ENCODE measurements at places on chromosomes 6 and 20.

GRCh38 chr6:20630617-20631548 is 96.6 kb downstream of the CDKAL1 start:
- DNase-seq: no peak

DNA sequence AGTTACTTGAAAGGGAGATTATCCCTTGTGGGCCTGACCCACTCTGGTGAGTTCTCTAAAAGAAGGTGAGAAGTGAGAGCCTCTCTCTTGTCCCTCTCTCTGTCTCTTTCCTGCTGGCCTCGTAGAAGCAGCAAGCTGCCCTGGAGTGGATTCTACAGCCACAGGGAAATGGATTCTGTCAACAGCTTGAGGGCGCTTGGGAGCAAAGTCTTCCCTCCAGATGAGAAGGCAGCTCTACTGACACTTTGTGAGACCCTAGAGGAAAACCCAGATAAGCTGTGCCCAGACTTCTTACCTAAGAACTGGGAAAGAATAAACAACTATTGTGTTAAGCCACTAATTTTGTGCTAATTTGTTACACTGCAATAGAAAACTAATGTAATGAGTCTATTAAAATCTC is 39.9 kb downstream of the ANKRD60 start:
- DNase-seq: no peak

DNA sequence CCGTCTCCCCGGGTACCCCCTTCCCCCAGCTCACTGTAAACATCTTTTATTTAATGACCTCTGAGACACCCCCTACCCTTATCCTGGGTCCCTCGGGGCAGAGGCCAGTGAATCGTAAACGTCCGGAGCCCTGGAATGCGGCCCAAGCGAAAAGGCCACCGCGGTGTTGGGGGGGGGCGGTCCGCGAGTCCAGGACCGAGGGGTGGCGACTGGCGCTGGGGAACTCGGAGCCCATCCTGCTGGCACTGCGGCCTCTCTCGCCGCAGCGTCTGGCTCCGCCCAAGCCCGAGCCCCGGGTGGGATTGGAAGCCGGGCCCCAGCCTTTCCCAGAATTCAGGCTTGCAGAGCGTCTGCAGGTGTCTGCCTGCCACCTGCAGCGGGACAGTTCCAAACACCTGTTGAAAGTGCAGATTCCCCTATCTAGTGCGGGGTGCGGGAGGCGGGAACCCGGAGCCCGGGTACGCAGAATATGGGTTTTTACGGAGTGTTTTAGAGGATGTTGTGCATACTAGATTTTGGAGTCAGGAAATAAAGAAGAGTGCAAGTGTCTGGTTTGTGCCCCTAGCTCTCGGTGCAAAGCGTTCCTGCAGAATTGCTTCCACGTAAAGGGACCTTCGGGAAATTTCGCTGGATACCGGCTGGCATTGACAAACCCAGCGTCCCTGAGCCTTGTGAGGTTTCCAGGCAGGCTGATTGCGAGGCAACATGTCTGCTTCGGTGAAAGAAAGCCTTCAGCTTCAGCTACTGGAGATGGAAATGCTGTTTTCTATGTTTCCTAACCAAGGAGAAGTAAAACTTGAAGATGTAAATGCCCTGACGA is 800 bp downstream of the RWDD2A start:
- peak; percentile 76 for DNase-seq

DNA sequence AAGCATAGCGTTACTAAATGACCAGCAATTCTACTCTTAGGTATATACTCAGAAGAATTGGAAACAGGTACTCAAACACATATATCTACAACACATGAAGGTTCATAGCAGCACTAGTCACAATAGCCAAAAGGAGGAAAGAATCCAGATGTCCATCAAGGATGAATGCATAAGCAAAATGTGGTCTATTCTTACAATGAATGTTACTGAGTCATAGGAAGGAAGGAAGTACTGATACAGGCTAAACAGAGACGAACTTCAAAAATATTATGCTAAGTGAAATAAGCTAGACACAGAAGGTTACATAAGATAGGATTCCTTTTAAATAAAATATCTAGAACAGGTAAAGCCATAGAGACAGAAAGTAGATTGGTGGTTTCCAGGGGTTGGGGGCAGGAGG is 93.5 kb downstream of the MAP3K7 start:
- no peak for DNase-seq

DNA sequence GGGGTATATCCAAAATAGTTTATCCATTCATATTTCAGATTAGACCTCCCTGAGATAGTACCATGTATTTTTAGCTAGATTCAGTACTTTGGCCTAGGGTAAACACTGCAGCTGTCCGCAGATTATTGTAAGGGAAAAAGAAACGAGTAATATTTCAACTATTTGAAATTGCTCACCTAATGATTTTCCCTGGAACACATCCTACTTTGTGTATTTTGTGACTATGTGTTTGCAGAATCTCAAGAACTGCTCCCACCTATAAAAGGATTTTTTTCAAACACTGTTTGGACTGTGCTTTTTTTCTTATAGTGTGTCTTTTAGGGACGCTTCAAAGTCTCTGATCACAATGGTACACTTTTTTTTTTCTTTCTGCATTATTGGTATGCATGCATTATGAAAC is 42.3 kb downstream of the RGS17 start:
- no peak for DNase-seq

GRCh38 chr20:15362849-15363248 is 1025.4 kb upstream of the FLRT3 start:
- DNase-seq: no peak

- DNase-seq: no peak
These were observed 19.1 kb upstream of the CD93 start for GRCh38 chr20:23105193-23105592.

DNA sequence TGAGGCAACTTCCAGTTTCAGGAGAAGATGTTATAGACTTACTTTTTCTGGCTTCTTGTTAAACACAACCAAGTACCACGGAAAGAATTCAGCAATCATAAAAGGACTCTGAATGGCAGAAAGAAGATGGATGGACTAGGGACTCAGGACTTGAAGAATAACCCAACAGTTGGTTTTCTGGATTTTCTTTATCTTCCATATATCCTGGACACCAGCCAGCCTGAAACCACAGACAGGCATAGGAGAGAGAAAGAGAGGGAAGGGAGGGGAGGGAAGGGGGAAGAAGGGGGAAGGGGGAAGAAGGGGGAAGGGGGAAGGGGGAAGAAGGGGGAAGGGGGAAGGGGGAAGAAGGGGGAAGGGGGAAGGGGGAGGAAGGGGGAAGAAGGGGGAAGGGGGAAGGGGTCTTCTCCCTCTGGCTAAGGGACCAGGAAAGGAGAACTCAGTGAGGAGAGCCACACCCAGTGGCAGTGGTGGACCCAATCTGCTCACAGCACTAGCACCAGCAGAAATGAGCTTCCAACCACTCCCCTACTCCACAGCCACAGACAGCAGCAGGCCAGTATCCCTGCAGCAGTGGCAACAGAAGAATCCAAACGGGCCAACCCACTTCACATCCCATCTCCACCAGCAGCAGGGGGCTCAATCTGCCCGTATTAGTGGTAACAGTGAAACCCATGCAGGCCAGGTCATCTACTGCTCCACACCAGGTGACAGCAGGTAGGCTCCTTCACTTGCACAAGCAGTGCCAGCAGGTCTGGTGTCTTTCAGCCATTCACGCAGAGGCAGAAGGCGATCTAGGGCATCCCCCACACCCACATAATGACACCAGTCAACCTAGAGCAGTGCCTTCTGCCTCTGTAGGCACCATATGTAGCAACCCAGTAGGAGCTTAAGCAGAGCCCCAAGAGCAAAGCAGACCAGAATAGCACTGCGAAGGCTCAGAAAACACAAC is 78.6 kb downstream of the TRMT6 start:
- DNase-seq: peak; percentile 81

DNA sequence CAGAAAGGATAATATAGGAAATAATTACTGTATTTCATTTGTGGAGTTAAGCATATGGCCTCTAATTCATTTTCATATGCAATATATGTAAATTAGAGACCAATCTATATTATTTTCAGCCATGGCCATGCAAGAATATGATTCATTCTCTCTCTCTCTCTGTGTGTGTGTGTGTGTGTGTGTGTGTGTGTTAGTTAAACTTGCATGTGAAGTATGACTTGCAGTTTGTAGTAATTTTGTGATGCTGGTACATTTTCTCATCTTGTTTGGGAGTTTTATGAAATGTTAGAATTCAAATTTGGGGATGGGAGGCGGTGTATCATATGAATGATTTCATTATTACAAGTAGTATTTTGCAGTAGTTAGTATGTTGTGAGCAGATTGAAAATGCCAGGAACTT is 74.8 kb downstream of the JARID2 start:
- DNase-seq: no peak

- no peak for DNase-seq
These were observed 97.8 kb downstream of the TNFAIP3 start for GRCh38 chr6:137964876-137965275.

- DNase-seq: no peak
These were observed 53.6 kb upstream of the TRERF1 start for GRCh38 chr6:42505385-42505718.

DNA sequence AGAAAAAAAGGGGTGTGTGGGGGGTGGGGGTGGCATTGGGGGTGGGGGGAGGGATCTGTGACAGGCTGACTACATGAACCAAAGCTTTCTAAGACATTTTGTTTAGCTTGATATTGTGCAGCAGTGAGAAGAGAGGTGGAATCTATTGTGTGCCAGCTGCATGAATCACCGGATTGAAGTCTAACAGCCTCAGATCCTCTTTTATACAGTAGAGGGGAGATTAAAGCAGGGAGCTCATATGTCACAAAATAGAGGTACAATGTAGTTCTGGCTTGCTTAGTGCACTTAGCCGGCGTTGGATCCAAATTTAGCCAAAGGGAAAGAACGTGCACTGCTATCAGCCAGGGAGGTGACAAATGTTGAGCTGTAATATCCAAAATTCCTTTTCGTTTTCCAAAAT is 404.2 kb upstream of the CITED2 start:
- DNase-seq: peak; percentile 74

- DNase-seq: no peak
These were observed 23.1 kb upstream of the MAS1L start for GRCh38 chr6:29510746-29511300.

- no peak for DNase-seq
These were observed 318.9 kb downstream of the BTBD9 start for GRCh38 chr6:38320843-38321242.

DNA sequence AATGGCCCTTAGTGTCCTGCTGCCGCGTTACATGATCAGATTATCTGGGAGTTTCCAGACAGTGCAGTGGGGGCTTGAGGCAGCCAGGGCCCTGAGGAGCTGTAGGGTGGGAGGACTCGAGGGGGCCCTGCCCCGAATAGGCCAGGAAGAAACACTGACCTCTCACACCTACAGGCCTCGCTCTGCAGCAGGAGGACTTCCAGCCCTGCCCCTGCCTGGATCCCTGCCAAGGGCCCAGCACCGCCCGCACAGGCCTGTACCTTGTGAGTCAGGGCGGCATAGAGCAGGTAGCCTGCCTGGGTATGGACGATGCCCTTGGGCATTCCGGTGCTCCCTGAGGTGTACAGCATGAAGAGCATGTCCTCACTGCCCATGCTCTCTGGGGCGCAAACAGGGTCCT is 30.1 kb upstream of the APMAP start:
- no peak for DNase-seq

DNA sequence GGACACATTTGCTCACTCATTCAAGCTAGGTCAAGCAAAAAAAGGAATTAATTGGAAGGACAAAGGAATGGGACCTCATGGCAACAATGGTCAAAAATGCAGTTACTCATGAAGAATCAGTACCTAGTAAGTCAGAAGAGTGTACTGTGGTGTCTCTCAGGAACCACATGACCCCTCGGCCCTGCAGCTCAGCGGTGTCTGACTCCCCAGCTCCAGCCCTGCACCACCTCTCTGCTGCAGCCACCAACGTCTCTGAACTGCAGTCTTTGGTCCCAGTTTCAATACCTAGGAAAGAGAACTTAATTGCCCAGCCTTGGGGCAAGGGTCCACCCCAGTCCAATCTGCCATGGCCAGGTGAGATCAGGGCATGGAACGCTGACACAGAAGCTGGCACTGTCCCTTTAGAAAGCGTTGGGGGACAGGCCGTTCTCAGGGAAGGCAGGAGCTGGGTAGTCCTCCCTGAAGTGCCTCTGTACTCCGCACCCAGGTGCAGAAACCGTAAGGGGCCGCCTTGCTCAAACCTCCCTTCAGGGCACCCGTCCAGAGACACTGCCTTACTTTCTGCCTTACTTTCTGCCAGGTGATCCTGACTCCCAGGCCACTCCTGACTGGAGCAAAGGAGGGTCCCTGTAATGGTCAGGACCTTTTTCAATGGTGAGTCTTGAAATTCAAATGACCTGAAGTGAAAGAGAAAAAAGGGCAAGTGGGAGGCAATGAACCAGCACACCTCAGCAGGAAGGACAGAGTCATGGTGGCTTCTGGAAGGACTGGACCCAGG is 13.2 kb upstream of the NELFCD start:
- no peak for DNase-seq

DNA sequence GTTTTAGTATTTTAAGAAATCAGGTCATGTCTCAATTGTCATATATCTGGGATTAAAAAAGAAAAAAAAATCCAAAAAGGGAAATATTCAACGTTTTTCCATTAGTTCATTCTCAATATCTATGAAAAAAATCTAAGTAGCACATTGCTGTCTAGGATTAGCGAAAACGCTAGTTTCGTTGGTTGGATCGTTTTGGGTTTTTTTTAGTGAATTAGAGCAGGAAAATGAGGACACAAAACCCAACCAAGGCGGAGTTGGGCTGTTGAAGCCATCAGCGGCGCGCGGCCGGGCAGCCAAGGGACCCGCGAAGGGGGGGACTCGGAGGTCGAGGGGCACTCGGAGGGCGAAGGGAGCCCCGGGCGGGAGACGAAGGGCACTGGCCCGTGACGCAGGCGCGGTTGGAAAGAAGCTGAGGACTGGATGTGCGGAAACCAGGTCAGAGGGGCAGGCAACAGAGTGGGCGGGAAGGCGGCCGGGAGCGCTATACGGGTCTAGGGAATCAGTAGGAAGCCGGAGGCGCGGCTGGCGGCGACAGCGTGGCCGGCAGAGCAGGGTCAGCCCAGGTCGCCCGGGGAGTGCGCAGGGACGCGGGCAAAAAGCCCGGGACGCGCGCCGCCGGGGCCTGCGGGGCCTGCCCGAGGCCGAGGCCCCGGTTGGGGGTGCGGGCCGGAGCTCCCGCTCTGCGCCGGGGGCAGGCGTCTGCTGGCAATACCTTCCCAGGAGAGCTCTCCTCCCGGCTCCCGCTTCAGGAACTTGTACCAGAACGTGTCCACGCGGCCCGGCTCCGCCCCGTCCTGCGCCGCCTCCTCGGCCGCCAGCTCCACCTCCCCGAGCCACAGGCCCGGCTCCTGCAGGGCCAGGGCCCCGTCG is 599 bp downstream of the EPM2A start:
- DNase-seq: peak; percentile 83

DNA sequence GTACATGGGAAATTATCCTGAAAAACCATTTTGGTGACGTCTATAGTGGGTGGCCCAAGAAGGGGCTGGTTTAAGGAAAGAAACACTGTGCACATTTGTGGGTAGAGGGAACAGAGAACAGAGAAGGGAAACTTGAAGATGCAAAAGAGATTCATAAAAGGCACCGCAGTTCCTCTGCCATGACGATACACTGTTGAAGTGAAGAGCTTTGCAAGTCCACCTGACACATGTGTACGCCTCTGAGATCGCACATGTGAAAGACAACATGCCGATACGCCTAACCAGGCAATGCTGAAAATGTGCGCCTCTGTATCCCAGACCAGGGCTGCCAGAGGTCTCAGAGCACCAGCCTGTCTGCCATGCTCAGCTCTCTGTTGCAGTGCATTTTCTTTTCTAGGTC is 180.9 kb downstream of the KIF16B start:
- no peak for DNase-seq
